Left renal cortex interstitium (tissue), 4 donors: ENCODE measurements at places on chromosomes 12 and 14. TPM values are rescaled to one million over a fixed set of nuclear protein-coding genes. Genes with fewer than 3 reads are reported as not detected.
A peak's percentile ranks its signal among the peaks of the same experiment; 100 is the strongest.

The PLCZ1 gene
- polyA plus RNA-seq, result 1.2 TPM

GRCh38 chr14:105378199-105378598 is 20.1 kb upstream of the TEX22 start:
- DNase-seq, result no peak

The IL31 gene
- polyA plus RNA-seq, result not detected

The RAD52 gene
- polyA plus RNA-seq, result 54.1 TPM

DNA sequence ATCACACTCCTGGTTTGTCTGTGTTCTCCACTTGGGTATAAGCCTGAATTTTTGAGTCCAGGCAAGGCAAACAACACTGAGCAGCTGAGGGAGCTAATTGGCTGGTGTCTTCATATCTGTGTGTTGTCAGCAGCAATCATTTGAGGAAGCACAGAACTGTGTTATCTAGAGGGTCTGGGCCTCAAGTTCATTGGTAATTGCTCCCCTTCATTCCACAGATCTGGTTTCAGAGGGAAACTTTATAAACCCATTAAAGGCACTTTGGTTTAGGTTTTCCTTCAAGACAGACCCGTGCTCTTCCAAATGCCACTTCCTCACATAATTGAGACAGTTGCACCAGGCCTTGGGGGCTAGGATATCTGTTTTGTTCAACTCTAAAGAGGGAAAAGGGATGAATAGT is 5.6 kb downstream of the DACT1 start:
- DNase-seq, result no peak

The CD163 gene
- polyA plus RNA-seq, result 8.2 TPM

DNA sequence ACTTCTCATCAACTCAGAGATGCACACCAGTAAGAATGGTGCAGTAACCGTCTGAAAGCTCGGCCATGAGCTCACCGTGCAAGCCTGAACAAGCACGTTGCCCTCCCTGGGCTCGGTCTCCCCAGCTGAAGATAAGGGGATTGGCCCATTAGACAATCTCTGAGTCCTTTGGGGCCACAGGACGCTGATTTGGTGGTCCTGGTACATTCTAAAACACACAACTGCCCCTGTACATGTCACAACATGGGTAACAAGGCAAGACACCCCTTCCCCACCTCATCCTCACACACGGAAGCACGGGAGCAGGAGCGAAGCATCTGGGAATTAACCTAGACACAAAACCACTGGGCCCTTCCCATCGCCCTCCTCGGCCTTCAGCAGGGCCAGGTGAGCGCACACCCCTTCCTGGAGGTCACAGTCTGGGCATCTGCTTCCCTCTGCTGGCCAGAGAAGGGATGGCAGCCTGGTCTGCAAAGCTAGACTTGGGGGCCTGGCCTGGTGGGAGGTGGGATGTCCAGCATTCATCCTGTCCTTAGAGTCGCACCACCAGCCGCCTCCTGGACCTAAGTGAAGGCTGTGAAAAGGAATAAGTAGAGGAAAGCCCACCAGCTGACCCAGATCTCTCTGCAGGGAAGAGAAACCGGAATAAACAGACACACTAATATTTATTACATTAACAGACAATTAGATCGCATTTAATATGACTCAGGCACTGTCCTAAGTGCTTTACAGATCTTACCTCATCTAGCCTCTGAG is 18.9 kb upstream of the SMUG1 start:
- no peak for DNase-seq

The MANSC4 gene
- polyA plus RNA-seq, result 0.73 TPM

DNA sequence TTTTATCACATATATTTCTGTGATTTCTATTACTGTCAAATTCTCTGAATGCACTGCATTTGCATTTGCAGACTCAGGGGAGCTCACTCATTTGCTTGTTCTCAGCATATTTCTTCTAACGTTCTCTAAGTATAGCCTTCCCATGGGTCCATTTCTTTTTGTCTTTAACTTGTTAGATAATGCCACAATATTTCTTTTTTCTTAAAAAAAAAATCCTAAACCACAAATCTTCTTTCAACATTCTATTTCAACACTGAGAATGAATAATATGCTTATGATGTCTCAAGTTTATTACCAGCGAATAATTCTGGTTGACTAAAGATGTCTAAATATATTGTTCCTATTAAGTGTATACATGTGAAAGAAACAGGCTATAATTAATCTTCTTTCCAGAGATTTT is 200.2 kb downstream of the ANO6 start:
- no peak for DNase-seq

The SLC10A1 gene
- not detected for polyA plus RNA-seq

GRCh38 chr12:94149119-94149780 is 873 bp downstream of the PLXNC1 start:
- no peak for DNase-seq

The SMARCD1 gene
- 197 TPM for polyA plus RNA-seq

GRCh38 chr12:59164991-59165718 is 244.9 kb upstream of the LRIG3 start:
- DNase-seq, result peak; percentile 17

The POTEG gene
- not detected for polyA plus RNA-seq

GRCh38 chr12:6541371-6542165 is 7.3 kb downstream of the GAPDH start:
- DNase-seq, result no peak

DNA sequence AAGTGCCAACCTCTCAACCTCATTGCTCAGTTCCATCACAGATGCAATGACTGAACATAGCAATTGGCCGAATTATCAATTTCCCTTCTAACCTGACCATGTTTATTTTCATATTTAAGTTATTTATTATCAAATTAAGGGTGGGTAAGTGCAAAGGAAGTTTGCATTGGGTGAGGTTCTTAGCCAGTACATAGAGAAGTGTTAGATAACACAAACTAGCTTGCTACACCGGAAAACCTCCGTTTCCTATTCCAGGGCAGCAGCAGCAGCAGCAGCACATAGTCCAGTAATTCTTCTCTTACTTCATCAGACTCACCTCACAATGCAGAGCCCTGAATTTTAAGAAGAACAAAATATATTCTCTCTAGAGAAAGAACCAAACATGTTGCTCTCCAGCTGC is 200.5 kb upstream of the OR4E1 start:
- no peak for DNase-seq

DNA sequence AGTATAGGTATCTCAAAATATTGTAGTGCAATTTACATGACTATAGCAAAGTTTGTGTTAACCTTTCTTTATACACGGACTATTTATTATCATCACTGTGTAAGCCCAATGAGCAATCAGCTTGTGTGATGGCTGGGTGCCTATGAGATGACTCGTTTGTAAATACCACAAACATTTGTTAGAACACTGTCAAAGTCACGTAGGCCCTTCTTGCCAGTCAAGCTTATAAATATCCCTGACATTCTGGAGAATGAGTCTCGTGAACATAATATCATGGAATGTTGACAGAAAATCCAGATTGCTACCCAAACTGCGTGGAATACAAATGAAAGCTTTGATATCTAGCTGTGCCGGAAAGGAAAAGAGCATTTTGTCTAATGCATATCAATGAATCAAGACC is 648.3 kb upstream of the MDGA2 start:
- no peak for DNase-seq

GRCh38 chr12:64976131-64976530 is 145.0 kb downstream of the WIF1 start:
- no peak for DNase-seq

The RPGRIP1 gene
- 0.74 TPM for polyA plus RNA-seq

DNA sequence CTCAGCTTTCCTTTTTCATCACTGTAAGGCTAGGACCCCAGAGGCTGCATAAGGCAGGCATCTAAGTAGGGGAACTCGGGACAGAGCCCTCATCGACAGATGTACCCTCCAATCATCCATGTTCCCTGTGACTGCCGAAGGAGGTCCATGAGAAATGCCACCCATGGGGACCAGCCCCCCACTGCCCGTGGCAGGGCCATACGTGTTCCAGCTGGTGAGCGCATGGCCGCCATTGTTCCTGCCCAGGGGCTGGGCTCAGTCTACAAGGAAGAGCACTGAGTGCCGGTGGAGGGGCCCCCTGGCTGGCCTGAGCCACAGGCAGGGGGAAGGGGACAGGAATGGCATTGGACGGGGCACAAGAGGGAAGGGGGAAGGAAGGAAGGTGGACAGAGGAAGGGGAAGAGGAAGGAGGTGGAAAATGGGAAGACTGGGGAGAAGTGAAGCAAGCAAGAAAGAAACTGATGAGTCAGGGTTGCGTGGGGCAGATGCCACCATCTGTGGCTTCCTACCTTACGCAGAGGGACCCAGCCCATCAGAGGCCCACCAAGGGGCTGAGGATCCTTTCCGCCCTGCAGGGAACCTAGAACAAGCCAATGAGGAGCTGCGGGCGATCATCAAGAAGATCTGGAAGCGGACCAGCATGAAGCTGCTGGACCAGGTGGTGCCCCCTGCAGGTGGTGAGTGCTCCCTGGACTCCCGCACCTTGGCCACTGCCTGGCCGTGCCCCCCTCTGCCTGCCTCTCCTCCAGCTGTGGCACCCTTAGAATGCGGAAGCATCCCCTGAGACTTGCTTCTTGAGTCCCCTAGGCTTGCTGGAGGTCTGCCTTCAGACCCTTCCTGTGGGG is 120.6 kb upstream of the FKBP4 start:
- DNase-seq, result no peak

The KIF21A gene
- 29.0 TPM for polyA plus RNA-seq

The RHOJ gene
- polyA plus RNA-seq, result 20.4 TPM

GRCh38 chr12:106766393-106766826 is 8.1 kb upstream of the RIC8B start:
- peak; percentile 44 for DNase-seq

The STYK1 gene
- polyA plus RNA-seq, result 0.70 TPM

The SERPINA9 gene
- not detected for polyA plus RNA-seq

DNA sequence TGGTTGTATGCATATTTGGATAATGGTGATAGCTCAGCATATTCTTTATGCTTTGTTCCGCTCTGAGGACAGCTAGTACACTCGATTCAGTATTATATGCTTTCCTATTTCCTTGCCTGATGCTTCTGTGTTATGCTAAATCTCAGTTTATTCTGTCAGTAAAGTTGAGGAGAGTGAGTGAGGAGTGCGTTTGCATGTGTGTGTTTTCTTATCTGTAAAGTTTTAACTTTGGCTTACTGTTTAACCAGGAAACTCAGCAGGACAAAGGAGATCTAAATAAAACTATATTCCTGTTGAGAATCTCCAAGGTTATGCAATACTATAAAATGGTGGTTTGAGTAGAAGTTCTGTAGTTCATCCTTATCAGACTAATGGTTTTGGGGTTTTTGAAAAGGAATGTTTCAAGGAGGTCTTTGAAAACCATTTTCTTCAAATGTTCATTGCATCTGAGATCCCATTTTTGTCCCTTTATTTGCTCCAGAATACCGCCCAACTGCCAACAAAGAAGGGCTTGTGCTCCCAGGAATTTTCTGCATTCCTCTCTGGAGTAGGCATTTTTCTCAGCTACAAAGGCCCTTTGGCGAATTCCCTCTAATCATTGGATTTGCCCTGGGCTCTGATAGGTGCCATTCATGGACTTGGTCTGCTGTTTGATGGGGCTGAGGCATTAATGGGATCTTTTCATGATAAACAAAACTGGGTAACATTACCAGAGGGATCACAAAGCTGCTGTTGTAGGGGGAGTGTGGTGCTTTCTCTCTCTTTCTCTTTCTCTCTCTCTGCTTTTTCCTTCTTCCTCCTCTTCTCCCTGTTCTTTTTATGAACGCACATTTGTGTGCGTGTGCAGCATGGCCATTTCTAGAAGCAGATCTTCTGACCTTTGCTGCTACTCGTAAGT is 71.7 kb downstream of the HMGA2 start:
- DNase-seq, result no peak

GRCh38 chr12:53299101-53299453 is 418 bp upstream of the MYG1 start:
- no peak for DNase-seq

The KCNK10 gene
- 0.30 TPM for polyA plus RNA-seq

The GPR135 gene
- 6.1 TPM for polyA plus RNA-seq

- no peak for DNase-seq
Measured at GRCh38 chr12:105443802-105444652, 113.5 kb downstream of the C12orf75 start.

- no peak for DNase-seq
Measured at GRCh38 chr12:121805171-121806008, 1.6 kb downstream of the SETD1B start.

GRCh38 chr12:20883288-20883687 is 72.8 kb downstream of the SLCO1B3 start:
- no peak for DNase-seq

- DNase-seq, result no peak
Measured at GRCh38 chr12:124653169-124653931, 85.9 kb upstream of the NCOR2 start.

GRCh38 chr12:125280482-125281377 is 215.5 kb downstream of the AACS start:
- DNase-seq, result no peak

DNA sequence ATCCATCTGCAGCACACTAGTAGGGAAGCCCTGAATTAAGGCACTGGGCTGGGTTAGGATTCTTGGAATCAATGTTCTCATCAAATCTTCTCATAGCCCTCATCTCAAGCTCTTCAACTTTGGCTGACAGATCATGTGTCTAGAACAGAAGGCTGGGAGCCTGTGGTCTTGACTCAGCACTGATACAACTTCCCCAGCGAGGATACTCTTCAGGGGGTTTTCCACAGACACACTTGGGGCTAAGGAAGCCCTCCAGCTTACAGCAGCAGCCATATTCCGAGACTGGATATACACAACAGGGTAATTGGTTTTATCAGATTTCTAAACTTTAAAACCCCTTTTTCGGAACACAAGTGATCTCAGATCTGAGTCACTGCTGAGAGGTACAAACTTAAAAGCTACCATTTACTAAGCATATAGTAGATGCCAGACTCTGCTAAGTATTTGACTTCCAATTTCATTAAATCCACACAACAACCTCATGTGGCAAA is 3.5 kb downstream of the FMNL3 start:
- no peak for DNase-seq

DNA sequence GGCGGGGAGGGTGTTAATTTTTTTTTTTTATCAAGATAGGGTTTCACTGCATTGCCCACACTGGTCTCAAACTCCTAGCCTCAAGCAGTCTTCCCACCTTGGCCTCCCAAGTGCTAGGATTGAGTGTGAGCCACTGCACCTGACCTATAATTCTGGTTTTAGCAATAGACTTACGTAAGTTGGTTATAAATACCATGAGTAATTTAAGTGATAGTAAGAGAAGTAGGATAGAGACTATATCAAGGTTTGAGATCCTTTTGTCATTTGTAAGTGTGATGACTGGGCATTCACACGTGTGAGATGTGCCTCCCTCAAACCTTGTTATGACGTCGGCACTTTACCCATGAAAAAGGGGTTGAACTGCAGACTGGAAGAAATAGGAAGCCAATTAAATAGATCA is 22.5 kb downstream of the SINHCAF start:
- DNase-seq, result no peak

The CMA1 gene
- polyA plus RNA-seq, result 0.94 TPM

DNA sequence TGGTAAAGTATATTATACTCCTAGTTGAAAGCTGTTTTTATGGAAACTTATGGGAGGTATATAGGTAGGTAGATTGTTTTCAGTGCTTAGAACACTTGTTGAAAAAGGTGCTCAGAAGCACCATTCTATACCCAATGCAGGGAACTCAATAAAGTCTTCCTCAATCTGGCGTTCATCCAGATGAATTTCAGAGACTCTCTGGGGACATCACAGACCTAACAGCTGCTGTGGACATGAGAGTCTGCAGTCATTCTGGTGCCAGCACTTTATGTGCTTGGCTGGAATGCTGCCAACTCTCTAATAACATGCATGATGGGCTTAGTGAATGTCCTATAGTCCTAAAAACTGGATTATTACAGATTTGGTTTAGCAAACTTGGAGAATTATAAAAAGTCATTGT is 115.9 kb downstream of the NTN4 start:
- DNase-seq, result no peak

The CATSPERB gene
- 0.73 TPM for polyA plus RNA-seq
